ENCODE measurements at places on chromosomes 7 and 10.

GRCh38 chr7:81500631-81501030 is 269.2 kb downstream of the HGF start:
- no peak for DNase-seq

- DNase-seq, result no peak
These were observed 129.0 kb downstream of the BICC1 start for GRCh38 chr10:58641708-58642107.

GRCh38 chr10:129922598-129923123 is 41.4 kb downstream of the EBF3 start:
- no peak for DNase-seq

DNA sequence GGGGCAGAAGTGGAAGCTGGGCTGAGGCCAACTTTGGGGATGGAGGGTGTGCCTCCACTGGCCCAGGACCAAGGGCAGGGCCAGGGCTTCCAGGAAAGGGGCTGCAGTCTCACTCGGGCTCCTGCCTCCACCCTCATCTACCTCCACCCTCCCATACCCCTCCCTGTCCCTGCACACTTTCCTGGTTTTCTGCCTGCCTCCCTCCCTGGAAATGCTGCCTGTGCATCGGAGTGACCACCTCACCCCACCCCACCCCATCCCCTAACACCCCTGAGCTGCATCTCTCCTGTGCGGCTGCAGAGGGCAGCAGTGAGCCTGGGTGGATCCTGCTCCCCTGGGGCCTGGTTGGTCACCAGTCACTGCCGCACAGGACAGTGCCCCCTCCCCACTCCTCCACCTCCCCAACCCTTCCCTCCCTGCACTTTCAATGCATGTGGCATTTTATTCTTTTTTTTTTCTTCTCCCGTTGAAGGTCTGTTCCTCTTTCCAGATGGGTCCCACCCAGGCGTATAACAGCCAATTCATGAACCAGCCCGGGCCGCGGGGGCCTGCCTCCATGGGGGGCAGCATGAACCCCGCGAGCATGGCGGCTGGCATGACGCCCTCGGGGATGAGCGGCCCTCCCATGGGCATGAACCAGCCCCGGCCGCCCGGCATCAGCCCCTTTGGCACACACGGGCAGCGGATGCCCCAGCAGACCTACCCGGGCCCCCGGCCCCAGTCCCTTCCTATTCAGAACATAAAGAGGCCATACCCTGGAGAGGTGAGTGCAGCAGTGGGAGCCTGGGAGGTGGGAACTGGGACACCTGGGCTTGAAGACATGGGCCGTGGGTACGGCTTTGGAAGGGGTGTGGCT is 54.1 kb upstream of the PPIF start:
- peak; percentile 39 for DNase-seq

DNA sequence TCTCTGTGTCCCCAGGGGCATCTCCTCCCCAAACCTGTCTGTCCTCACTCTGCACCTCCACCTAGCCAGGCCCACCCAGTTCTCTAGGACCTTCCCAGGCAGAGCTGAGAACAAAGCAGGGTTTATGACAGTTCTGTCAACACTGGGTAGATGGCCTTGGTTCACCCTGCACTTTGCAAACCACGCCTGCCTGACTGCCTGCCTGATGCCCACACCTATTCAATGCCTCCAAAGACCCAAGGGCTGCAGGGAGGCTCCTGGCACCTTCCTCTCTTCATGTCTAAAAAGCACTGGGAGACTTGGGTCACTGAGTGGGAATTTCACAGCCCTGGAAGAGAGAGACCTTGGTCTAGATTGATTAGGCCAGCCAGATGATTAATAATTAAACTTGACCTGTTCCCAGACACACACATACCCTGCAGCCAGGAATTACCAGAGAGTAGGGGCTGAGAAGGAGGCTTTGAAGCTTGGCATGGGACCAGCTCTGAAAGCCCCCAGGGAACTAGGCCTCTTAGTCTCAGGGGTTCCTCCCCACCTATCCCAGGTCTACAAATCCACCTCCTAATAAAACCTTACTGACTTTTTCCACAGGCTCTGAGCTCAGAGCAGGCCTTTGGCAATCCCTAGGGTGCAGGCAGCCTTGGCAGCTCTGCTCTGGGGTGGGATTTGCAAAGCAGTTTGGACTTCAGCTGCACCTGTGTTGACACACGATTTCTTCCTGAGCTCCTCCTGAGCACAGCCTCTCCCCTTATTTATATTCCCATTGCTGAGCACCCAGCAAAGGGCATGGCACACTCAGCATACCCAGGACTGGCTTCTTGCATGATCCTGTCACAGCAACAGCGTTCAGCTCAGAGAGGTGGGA is 25.7 kb upstream of the PDCD4 start:
- DNase-seq, result no peak

DNA sequence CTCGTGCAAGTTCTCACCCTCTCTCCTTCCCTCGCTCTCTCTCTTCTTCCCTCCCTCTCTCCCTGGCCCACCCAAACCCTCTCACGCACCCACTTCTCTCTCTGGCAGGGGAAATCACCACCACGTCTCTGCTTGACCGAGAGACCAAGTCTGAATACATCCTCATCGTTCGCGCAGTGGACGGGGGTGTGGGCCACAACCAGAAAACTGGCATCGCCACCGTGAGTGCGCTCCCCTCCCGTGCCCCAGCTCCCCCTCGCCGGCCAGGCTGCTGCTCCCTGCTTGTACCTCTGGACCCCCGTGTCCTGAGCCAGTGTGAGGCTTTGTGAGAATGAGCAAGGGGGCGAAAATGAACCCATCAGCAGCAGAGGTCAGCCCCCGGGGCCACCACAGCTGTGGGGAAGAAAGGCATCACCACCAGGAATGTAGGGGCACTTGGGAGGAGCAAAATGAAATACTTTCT is 25.5 kb downstream of the C10orf105 start:
- no peak for DNase-seq

GRCh38 chr7:94466516-94466915 is 43.1 kb upstream of the CASD1 start:
- no peak for DNase-seq

DNA sequence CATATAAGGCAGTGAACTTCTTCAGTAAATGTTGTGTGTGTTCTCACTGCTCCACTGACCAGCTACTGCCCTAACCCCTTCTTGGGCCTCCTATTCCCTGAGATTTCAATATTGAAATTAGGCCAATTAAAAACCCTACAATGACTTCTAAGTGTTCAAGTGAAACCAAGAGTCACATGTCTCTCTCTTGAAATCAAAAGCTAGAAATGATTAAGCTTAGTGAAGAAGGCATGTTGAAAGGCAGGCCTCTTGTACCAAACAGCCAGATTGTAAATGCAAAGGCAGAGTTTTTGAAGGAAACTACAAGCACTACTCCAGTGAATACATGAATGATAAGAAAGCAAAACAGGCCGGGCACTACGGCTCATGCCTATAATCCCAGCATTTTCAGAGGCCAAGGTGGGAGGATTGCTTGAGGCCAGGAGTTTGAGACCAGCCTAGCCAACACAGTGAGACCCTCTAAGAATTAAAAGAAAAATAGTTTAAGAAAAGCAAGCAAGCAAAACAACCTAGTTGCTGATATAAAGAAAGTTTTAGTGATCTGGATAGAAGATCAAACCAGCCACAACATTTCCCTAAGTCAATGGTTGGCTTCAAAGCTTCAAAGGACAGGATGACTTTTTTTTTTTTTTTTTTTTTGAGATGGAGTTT is 22.3 kb downstream of the BRAF start:
- DNase-seq, result no peak

- peak; percentile 44 for DNase-seq
These were observed 41.1 kb downstream of the ZC3HC1 start for GRCh38 chr7:130009848-130010688.

- DNase-seq, result no peak
These were observed 9.6 kb downstream of the GPRIN2 start for GRCh38 chr10:46546591-46547540.

GRCh38 chr7:7702826-7703225 is 15.6 kb downstream of the RPA3 start:
- DNase-seq, result no peak

Measured in OCI-M1 (cell line).